ENCODE measurements at places on chromosomes 4 and X. TPM values are rescaled to one million over a fixed set of nuclear protein-coding genes. Genes with fewer than 3 reads are reported as not detected.

GTPBP6 gene
- total RNA-seq, result 33.8 TPM

NCAPG gene
- total RNA-seq, result 0.46 TPM

MAGEB1 gene
- total RNA-seq, result not detected

HPGD gene
- total RNA-seq, result 33.7 TPM

DNA sequence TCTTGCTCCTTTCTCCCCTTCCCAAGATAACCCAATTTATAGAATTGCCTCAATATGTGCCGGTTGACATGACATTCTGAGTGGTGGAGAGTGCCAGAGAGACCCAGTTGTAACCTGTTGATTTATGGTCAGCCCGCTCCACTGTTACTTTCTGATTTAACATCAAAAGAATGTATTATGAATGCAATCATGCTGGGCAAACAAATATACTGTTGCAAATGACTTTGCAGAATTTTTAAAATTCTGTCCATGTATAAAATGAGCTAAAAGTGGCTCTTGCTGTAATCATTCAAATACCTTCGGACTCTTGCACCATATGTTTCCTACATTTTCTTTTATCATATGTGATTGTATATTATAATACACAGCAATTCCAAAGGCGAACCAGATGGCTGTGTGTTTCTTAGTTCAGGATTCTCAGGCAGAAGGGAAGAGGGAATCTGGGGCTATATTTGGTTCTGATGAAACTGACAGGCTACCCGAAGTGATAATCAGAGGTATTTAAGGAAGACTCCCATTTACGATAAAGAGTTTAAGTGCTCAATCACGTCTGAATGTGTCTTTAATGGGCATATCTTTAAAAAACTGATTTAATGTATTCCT is 131.7 kb downstream of the CLCN4 start:
- no peak for DNase-seq

DNA sequence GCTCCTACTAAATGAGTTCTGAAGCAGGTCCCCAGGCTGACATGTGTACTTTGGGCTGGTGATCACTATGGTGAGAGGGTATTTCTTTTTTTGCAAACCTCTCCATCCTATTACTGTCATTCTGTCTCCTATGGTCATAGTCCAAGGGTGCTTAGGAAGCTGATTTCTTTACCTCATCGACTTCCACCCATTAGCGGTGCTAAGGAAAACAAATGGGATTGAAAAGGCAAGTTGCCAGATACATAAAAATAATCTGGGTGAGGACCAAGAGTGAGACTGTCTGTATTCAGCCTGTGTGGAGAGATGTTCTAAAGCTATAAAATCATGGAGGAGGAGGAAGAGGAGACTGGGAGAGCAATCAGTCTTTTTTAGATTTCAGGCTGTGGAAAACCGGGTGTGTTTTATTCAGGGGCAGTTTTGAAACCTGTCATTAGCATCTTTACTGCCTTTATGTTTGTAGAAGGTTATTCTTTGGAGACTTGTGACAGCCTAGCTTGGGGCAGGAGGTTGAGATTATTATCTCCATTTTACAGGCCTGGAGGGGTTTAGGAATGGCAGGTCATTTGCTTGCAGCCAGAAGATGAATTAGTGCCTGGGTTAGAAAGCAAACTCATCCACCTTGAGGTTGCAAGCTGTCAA is 1.9 kb downstream of the TMEM164 start:
- DNase-seq, result no peak

GRCh38 chrX:105754286-105754964 is 67.9 kb upstream of the NRK start:
- DNase-seq, result no peak

- DNase-seq, result no peak
These were observed 49.4 kb upstream of the PRR32 start for GRCh38 chrX:126770179-126770578.
